ENCODE measurements at places on chromosomes 3 and 15.

- no peak for DNase-seq
Measured at GRCh38 chr15:95646484-95647273, 683.8 kb upstream of the NR2F2 start.

GRCh38 chr3:10563396-10563795 is 58.0 kb upstream of the ATP2B2 start:
- no peak for DNase-seq

DNA sequence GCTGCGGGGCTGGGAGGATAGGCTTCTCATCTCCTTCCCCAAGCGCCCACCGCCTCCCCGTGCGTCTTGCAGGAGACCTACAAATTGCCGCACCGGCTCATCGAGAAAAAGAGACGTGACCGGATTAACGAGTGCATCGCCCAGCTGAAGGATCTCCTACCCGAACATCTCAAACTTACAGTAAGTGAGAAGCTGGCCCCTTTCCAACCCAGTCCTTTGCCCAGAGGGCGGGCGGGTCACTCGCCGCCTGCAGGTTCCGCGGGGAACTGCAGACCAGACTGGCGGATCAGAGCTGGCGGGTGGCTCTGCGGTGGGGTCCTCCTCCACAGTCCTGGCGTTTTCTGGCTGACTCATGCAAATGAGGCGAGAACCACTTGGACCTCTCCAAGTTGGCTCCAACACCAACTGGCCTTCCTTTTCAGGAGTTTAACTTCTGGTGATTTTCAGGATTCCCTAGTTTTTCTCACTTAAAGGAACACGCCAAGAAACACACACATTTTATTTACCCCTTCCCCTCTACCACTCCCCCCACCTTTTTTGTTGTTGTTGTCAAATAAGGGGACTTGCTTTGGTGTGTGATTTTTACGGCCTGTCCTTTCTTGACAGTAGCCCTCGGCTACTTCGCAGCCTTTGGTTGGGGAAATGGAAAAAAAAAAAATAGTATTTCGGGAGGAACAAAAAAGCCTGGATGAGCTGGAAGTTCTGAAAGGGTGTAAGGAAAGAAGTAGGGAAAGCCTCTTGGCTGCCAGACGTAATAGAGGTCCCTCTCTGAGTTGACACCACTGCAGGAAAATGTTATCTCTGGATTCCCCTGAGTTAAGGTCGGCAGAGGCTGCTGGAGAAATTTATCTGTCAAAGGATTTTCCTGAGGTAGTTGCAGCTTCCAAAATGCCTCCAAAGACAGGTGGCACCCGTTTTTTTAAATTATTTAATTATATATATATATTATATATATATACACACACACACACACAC is 1.3 kb downstream of the BHLHE40 start:
- peak; percentile 82 for DNase-seq

GRCh38 chr3:153266619-153267018 is 104.6 kb downstream of the RAP2B start:
- no peak for DNase-seq

DNA sequence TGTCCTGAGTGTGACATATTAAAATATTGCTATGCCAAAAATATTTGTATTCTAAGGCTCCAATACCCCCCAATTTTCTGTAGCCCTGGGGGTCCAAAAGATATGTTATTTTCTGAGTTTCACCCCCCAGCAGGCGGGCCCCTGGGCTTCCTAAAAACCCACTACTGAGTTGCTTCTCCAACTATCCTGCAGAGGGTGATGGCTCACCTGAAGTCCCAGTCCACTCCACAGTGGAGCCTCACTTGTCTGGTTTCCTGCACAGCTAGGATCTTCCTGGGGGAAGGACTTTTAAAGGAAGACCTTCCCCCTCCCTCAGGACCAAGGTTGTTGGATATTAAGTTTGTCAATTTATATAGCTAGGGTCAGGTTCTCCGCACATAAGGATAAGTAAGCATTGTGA is 1181.4 kb downstream of the ROBO2 start:
- no peak for DNase-seq

DNA sequence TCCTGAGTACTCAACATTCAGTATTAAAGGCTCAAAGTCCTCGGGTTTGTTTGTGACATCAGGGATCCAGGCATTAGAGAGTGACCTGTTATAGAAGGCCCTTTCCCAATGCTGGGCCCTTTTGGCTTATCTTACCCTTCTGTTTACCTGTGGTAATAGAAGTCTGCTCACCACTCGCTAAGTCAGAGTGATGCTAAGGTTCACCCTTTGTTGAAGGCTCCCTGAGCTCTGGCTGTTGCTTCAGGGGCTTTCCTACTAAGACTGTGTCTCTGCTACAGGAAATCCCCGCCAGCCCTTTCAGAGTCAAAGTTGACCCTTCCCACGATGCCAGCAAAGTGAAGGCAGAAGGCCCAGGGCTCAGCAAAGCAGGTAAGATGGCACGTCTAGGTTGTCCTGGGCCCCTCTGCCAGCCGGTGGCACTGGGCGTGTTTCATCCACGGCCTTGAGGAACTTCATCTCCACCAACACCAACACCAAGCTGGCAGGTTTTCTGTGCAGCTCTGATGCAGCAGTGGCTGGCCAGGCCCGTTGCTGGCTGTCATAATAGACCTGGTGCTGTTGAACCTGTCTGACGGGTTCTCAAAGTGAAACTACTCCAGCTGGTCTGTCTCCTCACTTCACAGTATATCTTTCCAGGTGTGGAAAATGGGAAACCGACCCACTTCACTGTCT is 99.1 kb downstream of the DNASE1L3 start:
- no peak for DNase-seq

GRCh38 chr3:156149876-156150275 is 29.5 kb downstream of the KCNAB1 start:
- DNase-seq, result no peak

DNA sequence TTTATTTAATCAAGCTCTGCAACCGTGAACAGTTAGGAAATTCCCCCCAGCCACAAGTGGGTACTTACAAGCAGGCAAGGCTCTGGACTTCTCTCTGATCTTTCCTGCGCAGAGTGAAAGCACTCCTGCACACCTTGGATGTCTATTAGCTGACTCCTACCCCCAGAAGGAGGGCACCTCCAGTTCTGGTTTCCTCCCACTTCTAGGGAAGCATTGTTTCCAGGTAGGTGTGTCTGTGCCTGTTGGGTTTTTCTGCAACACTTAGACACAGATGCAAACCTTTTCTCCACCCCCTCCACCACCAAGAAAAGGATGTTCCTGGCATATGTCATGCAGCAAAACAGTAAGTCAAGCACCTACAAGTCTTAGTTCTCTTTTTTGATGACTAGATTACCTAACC is at the start of gene ZBED2:
TSS of gene ZBED2 (minus strand) at position 115 of the 400 bp plus-strand sequence. CDS start 1,145 bp downstream, outside the sequence.
- DNase-seq, result peak; percentile 53

DNA sequence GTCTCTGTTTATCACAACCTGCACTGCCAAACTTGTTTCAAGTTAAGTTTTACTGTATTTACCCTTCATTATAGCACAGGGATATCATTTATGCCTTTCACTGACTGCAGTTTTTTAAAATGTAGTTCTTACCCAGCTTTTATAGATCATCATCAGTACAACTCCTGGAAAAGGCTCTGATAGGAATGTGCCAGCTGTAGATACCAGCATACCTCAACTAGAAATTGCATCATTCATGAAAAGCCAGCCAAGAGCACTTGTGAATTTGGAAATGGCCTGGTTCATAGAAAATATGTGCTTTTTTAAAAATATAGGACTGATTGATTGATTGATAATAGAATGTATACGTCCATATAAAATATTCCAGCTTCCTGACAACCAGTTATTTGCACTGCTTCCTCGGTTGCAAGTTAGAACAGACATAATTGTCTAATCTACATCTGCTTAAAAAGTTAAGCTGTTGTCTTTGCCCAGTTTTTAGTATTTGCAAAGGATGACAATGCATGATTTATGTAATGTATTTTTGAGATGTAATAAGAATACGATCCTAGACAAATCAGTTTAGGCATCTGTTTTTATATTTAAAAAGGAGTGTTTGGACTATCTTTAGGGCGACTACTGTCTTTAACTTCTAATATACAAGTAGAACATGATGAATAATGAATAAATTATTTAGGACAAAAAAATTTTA is 58.5 kb downstream of the DCUN1D1 start:
- DNase-seq, result no peak
